ENCODE measurements at places on chromosomes 11 and 22. TPM values are rescaled to one million over a fixed set of nuclear protein-coding genes. Genes with fewer than 3 reads are reported as not detected.

The MRGPRX4 gene
- not detected for total RNA-seq

The DGCR6 gene
- total RNA-seq = 2.3 TPM

The OR8G5 gene
- not detected for total RNA-seq

The TSSK2 gene
- total RNA-seq = not detected

The GPHA2 gene
- not detected for total RNA-seq

DNA sequence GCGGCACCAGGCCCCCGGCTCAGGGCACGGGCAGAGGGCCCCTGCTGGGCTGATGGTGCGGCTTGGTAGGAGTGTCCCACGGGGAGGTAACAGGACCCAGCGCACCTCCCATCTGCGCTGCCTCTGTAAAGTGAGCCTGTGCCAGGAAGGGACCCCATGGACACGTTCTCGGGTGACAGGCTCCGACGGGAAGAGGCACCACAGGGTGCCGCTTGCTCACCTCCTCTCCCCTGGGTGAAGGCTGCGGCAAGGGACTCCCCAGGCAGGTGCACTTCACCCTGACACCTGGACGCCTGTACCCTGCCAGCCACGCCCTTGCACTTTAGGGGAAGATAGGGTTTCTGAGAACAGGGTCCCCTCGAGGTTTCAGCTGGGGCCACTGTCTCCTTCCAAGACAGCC lies 48.1 kb downstream of the SHANK2 start:
- no peak for DNase-seq

- DNase-seq = no peak
Measured at GRCh38 chr11:130102301-130103249, 32.9 kb downstream of the APLP2 start.

DNA sequence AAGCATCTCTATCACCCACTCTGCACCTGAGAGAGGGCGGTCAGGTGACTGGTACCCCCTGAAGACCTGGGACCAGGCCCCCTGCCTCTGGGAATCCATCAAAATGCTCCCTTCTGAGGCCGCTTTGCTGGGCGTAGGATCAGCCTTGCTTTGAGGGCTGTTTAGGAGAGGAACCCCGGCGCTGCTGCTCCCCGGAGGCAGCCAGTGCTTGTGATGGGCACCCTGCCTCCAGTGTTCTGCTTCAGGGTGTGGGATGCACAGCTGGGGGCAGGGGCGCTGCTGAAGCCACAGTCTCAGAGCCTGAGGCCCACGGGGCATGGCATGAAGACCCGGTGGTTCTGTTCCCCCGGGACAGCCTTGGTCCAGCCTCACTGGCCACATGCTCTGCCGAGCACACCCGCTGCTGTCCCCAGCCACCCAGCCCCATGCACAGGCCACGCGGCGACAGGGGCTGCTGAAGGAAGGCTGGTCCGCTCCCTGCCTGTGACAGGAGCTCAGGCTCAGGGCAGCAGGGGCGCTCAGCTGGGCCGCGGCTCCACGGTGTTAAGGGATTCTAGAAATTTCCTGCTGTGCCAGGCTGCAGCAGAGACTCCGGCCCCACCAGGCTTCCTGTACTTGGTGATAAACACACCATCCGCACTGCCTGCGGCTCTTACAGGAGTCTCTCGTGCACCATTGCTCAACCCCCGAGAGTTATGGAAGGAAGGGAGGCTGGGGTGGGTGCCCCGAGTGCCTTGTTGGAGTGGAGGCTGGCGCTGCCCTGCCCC lies 91.0 kb downstream of the KCNQ1 start:
- no peak for DNase-seq

DNA sequence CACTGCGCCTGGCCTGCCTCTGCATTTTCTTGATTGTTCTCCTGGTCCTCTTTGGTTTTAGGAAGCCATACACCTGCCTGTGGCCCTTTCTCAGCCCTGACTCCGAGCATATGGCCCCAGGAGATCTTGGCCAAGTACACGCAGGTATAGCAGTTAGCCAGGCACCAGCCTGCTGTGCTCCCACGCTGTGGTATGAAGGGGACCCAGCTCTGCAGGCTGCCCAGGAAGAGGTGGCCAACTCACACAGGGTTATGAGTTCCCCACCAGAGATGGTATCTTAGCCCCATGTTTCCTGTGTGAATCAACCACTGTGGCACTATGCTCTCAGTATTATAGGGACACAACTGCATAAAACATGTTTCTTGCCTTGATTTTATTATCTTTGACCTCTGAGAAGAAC lies 31.1 kb downstream of the SGSM3 start:
- DNase-seq = no peak

DNA sequence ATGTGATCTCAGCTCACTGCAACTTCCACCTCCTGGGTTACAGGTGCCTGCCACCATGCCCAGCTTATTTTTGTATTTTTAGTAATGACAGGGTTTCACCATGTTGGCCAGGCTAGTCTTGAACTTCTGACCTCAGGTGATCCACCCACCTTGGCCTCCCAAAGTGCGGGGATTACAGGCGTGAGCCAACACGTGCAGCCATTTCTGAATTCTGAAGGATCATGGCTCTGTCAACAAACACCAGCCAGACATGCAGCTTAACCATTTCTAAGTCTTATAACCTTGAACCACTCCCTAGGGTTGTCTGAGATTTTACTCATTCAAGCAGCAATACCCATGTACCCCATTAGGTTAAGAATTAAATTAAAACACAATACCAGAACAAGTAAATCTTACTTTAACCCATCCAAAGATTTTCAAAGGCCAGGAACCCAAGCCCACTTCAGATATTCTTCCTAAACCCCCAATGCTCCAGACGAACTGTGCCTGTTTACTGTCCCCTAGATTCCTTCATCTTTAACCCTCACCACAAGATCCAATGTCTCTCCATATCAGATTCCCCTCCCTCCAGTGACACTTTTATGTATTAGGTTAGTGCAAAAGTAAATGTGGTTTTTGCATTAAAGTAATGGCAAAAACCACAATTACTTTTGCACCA lies 4.0 kb downstream of the RPS13 start:
- DNase-seq = no peak

All from myocyte (in vitro differentiated cells).